NCI-H2081 treated with DMSO at 0.1 percent for 48 hours (cell line): ENCODE measurements at places on chromosomes 7 and 10.

GRCh38 chr10:84317174-84317573 is 11.2 kb upstream of the CCSER2 start:
- no peak for DNase-seq

DNA sequence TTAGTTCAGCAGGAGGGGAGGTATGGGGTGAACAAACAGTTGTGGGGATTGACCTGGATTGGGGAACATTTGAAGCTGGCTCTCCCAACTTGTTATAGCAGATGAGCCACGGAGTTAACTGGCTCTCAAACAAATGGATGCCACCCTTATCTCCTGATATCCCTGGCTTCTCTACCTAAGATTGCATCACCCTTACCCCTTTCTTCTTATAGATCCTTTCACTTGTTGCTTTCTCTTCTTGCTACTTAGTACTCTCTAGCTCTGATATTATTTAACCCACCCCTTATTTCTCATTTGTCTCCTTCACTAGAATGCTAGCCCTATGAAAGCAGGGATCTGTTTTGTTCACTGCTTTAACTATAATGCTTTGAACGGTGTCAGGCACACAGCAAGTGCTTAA is 22.3 kb upstream of the KLF14 start:
- DNase-seq: no peak

- DNase-seq: no peak
Measured at GRCh38 chr7:7565746-7566650, 686 bp upstream of the MIOS start.

- DNase-seq: no peak
Measured at GRCh38 chr7:92595281-92595680, 5.1 kb upstream of the FAM133B start.

DNA sequence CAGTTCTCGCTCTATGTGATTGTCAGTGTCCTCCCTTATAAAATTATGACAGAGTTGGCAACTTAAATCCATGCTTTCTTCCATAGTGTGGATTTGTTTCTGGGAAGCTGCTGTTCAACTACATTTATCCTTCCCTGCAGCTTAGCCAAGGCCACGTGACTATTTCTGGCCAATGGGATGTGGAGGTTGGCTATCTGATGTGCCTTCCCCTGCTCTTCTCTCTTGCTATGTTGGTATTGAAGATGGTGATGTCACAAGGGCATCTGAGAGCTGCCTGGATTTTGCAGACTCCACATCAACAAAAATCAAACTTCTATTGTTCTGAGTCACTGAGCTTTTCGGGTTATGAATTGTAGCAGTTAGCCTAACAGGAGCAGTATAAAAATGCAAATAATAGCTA is 164.9 kb upstream of the RHOBTB1 start:
- DNase-seq: no peak

DNA sequence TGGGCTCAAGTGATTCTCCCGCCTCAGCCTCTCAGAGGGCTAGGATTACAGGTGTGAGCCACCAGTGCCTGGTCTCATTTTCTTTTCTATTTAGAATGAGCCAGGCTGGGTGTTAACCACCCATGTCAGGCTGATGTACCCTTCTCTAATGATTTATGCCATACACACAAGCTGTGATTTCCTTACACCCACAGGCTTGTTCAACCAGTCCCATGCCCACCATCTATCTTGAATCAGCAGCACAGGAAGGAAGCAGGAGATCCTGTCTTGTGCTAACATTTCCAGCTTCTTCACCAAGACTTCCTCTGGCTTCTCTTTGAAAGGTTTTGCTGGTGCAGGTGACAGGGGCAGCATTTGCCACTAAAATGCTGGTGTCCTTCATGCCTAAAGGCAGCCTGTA is 176.4 kb downstream of the GATA3 start:
- no peak for DNase-seq

DNA sequence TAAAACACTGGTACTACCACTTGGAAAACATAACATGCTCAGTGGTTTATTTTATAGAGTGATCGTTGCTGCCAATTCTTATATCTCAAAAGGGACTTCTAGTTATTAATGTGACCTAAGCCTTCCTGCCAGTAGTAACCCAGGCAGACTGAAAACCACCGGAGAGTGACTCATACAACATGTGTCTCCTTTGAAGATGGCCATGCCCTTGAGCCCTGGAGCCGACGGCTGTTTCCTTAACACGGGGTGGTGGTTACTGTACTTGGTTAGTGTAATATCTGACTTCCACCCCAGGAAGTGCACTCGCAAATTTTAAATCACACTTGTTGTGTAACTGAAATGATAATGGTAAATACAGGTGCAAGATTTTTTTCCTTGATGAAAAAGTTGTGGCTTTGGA is 30.5 kb downstream of the JAKMIP3 start:
- DNase-seq: no peak

DNA sequence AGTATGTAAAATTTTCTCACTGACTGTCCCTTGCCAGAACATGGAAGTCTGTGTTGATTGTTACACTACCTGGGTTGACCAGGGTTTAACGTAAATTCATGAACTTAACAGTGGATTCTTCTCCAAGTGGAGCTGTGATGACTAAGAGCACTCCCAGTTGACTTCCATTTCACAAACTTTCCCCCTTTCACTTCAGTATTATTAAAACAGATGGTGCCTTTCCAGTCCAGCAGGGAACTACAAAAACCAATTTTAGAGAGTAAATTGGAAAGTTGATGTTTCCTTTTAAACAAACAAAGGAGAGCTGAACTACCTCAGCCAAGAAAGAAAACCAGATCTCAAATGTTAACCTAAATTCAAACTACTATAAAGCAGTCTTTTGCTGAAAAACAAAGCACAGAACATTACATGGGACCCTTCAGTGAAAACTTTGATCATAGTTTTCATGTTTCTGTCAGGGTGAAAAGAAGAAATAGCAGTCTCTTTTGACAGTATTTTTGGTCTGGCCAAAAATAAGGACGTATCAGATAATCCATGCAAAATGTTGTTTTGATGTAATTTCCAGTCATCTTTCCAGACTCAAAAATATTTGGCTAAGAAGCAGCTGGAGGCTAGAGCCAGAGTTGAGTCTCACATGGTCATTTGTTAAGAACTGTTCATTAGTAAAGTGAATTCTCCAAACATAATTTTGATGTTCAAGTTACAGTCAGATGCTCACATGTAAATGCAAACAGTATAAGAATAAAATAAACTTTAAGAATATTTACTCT is 479.9 kb upstream of the AKR1E2 start:
- DNase-seq: no peak

- DNase-seq: no peak
Measured at GRCh38 chr10:21505711-21506278, 19.7 kb downstream of the SKIDA1 start.

DNA sequence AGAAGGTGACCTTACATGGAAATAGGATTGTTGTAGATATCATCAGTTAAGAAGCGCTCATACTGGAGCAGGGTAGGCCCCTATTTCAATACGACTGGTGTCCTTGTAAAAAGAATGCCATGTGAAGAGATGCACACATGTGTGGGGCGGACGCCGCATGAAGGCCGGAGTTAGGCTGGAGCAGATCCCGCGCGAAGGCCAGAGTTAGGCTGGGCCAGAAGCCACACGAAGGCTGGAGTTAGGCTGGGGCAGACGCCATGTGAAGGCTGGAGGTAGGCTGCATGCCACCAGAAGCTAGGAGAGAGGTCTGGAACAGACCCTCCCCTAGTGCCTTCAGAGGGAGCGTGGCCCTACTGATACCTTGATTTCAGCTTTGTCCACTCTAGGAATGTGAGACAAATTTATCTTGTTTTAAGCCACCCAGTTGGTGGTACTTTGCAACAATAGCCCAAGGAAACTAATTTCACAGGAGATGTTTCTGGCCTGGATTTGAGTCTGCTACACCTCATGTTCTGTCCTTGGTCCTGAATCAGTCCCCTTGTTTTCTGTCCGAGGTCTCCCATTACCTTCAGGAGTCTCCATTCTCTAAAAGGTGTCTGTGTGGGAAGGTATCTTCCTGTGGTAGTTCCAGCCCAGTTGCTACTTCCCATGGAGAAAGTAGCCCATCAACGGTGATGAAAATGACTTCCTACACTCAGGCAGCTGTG is 585.8 kb downstream of the LRMDA start:
- no peak for DNase-seq

- no peak for DNase-seq
Measured at GRCh38 chr10:45421221-45422097, 47.4 kb downstream of the ALOX5 start.

DNA sequence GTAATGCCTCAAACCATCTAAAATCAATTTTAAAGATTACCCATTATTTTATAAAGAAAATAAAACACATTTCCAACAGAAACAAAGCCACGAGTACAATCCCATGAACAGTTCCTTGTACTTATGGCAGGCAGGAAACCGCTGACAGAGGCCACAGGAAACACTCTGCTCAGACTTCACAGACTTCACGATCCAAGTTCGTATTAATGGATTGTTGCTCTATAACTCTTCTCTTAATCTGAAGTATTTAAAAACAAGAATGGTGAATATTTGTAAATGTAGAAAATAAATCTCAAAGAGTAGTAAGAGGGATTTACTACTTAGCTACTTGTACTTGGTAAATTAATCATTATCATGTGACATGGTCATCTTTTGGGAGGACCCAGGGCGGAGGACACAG is 78.3 kb downstream of the SNX10 start:
- no peak for DNase-seq

DNA sequence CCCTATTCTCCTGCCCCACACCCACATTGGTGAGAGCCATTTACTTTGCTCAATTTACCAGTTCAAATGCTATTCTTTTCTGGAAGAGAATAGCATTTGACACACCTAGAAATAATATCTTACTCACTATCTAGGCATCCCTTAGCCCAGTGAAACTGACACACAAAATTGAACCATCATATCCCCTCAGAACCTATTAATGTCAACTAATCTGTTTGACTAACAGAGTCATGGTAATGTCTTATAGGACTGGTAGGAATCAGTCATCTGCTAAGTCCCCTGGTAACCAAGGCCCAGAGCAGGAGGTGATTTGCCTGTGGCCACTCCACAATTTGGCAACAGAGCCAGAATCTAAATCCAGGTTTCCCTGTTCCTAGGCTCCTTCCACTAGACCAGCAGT is 63.3 kb downstream of the PPP1R3C start:
- no peak for DNase-seq
